Hematopoietic multipotent progenitor cell treated with erythropoietin and hydrocortisone succinate and interleukin-3 and kit ligand, for 17 days (in vitro differentiated cells): ENCODE measurements at places on chromosomes 5 and 9.

GRCh38 chr5:159332800-159333544 is 2.7 kb upstream of the IL12B start:
- no peak for DNase-seq

- no peak for DNase-seq
Measured at GRCh38 chr9:105198865-105199264, 45.6 kb upstream of the SLC44A1 start.

DNA sequence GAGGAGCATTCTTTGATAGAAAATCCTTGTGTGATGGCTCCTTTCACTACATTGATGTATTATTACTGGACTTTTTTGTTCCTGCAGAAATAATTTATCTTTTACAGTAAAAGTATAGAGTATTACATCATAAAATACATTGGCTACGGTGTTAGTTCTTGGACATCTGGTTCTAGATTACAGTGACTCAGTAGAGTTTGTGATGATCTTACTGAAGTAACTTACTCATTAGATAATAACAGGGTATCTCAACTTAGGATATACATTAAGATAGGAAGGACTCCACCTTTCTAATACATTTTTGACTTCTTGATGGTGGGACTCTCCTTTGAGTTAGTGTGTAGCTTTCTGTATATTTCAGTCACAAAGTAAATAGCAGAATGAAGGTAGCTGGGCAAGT is 59.1 kb downstream of the ZNF462 start:
- DNase-seq, result no peak

- no peak for DNase-seq
Measured at GRCh38 chr5:171450423-171451331, 31.2 kb downstream of the FGF18 start.

DNA sequence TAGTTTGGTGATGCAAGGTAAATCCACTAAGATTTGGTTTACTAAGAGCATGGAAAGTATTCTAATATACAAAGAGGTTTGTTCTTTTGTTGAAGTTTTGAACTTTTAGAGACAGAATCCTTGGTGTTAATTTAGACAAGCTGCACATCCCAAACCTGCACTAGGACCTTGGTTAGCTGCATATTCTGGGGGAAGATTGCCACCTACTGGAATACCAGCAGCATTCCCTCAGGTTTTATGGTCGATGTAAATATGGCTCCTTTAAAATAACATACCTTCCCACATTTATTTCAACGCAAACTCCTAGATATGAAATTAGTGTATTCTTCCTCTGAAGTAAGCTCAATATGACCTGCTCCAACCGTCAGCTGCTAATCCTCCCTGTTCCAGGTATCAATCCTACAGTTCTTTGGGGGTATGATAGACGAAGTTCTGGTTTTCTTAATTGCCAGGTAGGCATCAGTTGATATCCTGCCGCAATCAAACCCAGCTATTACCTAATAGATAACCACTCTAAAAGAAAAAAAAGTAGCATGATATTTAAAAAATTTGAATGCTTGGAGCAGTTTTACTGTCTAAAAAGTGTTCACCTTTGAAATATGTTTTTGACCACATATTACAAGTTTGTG is 624.1 kb downstream of the ISL1 start:
- no peak for DNase-seq

- DNase-seq, result no peak
Measured at GRCh38 chr9:7408845-7409244, 390.7 kb downstream of the DMAC1 start.
